ENCODE measurements at places on chromosomes 1 and 21.

GRCh38 chr1:163203561-163203960 lies 845 bp upstream of the RGS5 start:
- H3K27me3 ChIP-seq = no peaks in the 10 kb centered on the region
- H3K4me3 ChIP-seq = no peak overlapping the region
- no peaks in the 10 kb centered on the region for H3K36me3 ChIP-seq
- peak; percentile 13 for DNase-seq
- peak overlapping the region; percentile 97 for H3K27ac ChIP-seq

GRCh38 chr21:36211660-36212512 lies 55.3 kb downstream of the DOP1B start:
- DNase-seq = peak; percentile 61
- no peaks in the 10 kb centered on the region for H3K27me3 ChIP-seq
- peaks cover 29% of the 10 kb centered on the region for H3K4me1 ChIP-seq
- no peak overlapping the region for H3K4me3 ChIP-seq
- peak overlapping the region; percentile 96 for H3K27ac ChIP-seq
- peaks cover 4% of the 10 kb centered on the region for H3K36me3 ChIP-seq

GRCh38 chr1:174366946-174367345 lies 80.8 kb upstream of the GPR52 start:
- no peaks in the 10 kb centered on the region for H3K36me3 ChIP-seq
- H3K27ac ChIP-seq = no peak overlapping the region
- no peak overlapping the region for H3K4me3 ChIP-seq
- no peaks in the 10 kb centered on the region for H3K27me3 ChIP-seq
- no peaks in the 10 kb centered on the region for H3K4me1 ChIP-seq

DNA sequence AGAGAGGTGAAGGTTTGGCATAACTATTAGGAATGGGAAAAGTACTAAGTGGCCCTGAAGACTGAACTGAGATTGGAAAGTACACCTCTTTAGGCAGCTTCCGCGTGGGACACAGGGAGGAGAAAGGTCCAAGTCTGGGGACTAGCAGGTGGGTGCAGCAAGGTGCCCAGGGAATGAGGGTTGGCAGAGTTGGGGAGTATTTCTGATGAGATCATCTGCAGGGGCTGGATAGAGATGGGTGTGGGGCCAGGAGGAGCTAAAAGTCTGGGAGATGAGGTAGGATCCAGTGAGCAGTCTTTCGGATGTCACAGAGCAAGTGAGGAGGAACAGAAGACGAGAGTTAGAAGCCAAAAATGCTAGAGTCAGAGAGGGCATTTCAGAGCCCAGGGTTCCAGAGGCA lies 36.1 kb downstream of the CDCA8 start:
- no peak overlapping the region for H3K27ac ChIP-seq
- H3K4me1 ChIP-seq = no peaks in the 10 kb centered on the region
- no peaks in the 10 kb centered on the region for H3K36me3 ChIP-seq

- H3K4me3 ChIP-seq = no peak overlapping the region
- no peak for DNase-seq
- H3K27ac ChIP-seq = no peak overlapping the region
- H3K4me1 ChIP-seq = no peaks in the 10 kb centered on the region
Measured at GRCh38 chr1:229181419-229181818, 89.5 kb upstream of the RAB4A start.

- H3K27me3 ChIP-seq = no peaks in the 10 kb centered on the region
- no peak overlapping the region for H3K27ac ChIP-seq
- H3K4me1 ChIP-seq = no peaks in the 10 kb centered on the region
- DNase-seq = peak; percentile 21
- H3K36me3 ChIP-seq = peaks cover 3% of the 10 kb centered on the region
- H3K4me3 ChIP-seq = no peak overlapping the region
Measured at GRCh38 chr1:85078903-85079302, 30.6 kb upstream of the MCOLN3 start.

DNA sequence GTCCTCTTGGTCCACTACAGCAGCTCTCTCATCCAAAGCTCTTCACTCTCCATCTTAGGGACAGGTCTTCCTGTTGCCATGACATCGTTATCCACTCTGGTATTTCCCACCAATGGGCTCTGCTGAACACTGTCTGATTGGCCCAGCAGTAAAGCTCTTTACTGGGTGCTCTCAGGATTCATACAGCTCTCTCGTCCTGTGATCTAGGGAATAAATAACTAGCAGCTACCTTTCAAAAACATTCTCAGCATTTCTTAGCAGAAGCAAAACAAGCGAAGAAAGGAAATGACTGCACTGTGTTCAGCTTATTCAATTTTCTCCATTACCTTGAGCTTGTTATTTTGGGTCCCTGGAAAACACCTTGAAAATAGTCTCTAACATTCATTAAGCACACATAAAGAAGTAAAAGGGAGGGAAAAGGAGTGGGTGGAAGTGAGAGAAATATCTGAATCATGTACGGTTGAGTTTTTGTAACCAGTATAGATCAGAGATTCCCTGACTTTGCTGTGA lies 163.4 kb upstream of the SGIP1 start:
- peaks cover 4% of the 10 kb centered on the region for H3K4me1 ChIP-seq
- H3K27ac ChIP-seq = peak overlapping the region; percentile 87
- H3K36me3 ChIP-seq = no peaks in the 10 kb centered on the region
- H3K27me3 ChIP-seq = no peaks in the 10 kb centered on the region

DNA sequence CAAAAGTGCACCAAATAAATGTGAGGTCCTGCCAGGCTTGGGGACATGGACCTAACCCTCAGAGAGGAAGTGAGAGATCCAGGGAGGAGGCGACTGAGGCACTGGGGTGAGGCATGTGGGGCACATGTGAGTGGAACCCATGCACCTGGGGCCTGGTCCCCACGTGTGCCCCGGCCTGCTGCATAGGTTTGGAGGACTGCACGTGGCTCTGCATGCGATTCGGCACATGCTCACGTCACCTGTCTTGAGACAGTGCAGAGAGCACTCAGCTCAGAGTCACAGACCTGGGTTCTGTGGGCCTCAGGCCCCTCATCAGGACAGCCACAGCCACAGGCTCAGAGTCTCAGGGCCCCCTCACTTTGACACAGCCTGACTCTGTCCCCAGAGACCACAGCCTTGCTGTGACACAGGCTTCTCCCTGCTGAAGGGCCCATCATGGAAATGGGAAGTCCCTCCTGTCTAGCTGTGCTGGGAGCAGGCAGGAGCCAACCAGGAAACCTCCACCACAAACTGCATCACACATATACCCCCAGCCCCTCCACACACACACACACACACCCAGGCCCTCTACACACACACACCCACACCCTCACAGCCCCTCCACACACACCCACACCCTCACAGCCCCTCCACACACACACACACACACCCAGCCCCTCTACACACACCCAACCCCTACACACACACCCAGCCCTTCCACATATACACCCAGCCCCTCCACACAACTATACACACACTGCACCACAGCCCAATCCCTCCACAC lies 48.2 kb downstream of the SLC9A1 start:
- no peak for DNase-seq
- H3K36me3 ChIP-seq = peaks cover 37% of the 10 kb centered on the region
- H3K27me3 ChIP-seq = no peaks in the 10 kb centered on the region
- H3K4me1 ChIP-seq = peaks cover 14% of the 10 kb centered on the region
- no peak overlapping the region for H3K4me3 ChIP-seq

DNA sequence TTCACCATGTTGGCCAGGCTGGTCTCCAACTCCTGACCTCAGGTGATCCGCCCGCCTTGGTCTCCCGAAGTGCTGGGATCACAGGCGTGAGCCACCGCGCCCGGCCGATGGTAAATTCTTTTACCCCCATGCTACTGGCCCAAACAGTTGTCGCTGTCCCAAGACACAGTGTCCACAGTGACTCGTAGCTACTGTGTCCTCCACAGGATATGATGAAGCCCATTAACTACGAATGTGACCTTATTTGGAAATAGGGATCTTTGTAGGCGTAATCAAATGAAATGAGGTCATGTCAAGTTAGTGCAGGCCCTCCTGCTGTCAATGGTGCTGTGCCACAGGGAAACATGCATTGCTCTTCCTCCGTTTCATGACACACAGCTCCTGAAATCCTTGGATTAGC lies 8.5 kb downstream of the FNDC10 start:
- H3K27ac ChIP-seq = no peak overlapping the region
- H3K27me3 ChIP-seq = peaks cover 20% of the 10 kb centered on the region
- peak; percentile 24 for DNase-seq
- no peak overlapping the region for H3K4me3 ChIP-seq
- no peaks in the 10 kb centered on the region for H3K36me3 ChIP-seq
